Iris pigment epithelial cell (primary cell): ENCODE measurements at places on chromosomes 7 and 10.
A peak's percentile ranks its signal among the peaks of the same experiment; 100 is the strongest.

- no peak for DNase-seq
Observed at GRCh38 chr10:61541960-61542359, 88.8 kb upstream of the TMEM26 start.

- DNase-seq = no peak
Observed at GRCh38 chr7:125573126-125573525, 643.5 kb upstream of the POT1 start.

DNA sequence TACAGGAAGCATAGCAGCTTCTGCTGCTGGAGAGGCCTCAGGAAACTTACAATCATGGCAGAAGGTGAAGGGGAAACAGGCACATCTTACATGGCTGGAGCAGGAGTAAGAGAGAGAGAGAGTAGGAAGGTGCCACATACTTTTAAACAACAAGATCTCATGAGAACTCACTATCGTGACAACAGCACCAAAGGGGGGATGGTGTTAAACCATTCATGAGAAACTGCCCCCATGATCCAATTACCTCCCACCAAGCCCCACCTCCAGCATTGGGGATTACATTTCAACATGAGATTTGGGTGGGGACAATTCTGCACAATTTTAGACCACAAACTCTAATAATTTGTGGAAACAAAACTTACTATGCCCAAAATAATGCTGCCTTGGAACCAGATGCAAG lies 16.8 kb upstream of the ARMC3 start:
- no peak for DNase-seq

- no peak for DNase-seq
Observed at GRCh38 chr10:125554753-125555152, 128.2 kb downstream of the TEX36 start.

DNA sequence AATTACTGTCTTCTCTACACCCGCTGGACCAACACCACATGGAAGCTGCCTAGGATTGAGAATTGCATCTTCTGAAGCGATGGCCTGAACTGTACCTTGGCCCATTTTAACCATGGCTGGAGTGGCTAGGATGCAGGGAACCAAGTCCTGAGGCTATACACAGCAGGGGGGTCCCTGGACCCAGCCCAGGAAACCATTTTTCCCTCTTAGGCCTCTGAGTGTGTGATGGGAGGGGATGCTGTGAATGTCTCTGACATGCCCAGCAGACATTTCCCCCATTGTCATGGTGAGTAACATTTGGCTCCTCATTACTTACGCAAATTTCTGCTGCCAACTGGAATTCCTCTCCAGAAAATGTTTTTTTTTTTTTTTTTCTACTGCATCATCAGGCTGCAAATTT lies 822.7 kb downstream of the PCDH15 start:
- no peak for DNase-seq

- DNase-seq = no peak
Observed at GRCh38 chr10:131980761-131981428, 828 bp downstream of the BNIP3 start.

DNA sequence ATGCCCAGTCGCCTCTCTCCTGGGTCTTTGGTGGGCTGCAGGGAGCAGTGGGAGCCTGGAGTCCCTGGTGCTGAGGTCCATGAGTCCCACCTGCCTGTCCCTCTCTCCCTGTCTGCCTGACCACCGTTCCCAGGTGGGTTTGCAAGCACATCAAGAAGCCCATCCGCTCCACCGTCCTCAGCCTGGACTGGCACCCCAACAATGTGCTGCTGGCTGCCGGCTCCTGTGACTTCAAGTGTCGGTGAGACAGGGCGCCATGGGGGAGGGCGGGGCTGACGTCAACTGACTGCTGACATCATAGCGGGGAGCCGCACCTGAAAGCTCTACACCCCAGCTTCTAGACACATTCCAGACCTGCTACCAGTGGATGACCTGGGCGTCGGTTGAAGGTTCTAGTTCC lies 15.2 kb downstream of the ARPC1B start:
- no peak for DNase-seq

DNA sequence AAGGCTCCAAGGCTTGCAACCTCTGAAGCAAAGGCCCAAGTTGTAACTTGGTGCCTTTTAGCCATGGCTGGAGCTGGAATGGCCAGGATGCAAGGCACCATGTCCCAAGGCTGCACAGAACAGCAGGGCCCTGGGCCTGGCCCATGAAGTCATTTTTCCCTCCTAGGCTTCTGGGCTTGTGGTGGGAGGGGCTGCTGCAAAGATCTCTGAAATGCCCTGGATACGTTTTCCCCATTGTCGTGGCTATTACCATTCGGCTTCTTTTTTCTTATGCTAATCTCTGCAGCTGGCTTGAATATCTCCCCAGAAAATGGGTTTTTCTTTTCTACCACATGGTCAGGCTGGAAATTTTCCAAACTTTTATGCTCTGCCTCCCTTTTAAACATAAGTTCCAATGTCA lies 234.2 kb downstream of the CDK14 start:
- no peak for DNase-seq

GRCh38 chr7:47153576-47153975 lies 428.3 kb downstream of the TNS3 start:
- DNase-seq = peak; percentile 21

DNA sequence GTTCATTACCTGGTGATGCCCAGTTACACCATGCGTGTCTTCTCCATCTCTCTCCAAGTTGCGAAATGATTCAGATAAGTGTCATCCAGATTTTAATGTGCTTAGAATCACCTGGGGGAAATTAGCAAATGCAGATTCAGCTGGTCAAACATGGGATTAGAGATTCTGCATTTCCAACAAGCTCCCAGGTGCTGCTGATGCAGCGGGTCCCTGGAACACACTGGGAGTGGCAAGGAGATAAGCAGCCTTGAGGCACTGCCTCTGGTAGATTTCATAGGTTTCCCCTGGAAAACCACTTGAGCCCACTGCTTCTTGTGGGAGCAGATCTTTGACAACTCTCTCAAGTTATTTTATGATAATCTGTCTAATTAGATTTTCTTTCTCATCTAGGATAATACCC lies 196.0 kb upstream of the C7orf33 start:
- DNase-seq = no peak

- no peak for DNase-seq
Observed at GRCh38 chr7:129864042-129864441, 88.7 kb downstream of the UBE2H start.

DNA sequence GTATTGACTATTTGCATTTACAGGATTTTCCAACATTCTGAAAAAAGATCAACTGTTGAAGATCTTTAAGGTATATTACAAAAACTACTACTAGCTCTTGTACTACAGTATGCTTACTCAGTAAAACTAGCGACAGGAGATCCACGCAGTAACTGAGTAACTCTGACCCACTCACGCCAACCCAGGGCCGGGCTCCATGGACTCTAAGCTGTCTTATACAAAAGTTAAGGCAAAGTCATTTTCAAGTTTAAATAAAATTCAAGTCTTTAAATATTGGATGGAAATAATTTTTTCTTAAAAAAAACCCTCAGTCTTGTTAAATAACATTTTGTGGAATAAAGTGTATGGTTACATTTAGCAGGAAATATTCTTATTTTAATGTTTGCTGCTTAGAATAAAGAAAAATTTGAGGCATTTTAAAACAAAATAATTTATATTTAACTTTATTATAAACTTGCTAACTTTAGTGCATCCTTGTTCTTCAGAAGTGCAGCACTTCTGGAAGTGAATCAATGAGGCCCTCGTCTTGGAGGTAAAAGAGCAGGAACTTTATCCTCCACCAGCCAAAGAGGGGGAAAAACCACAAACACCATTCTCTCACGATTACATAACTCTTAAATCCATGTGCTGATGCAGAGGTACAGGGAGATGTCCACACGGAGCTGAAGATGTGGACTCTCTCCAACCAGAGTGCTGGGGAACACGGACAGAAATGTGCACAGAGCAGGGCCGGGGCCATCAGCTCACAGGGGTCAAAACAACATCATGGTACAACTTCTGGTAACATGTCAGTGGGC lies 119.9 kb downstream of the LARP4B start:
- peak; percentile 47 for DNase-seq

- no peak for DNase-seq
Observed at GRCh38 chr10:104334965-104335650, 3.2 kb downstream of the ITPRIP start.

- no peak for DNase-seq
Observed at GRCh38 chr7:66238773-66239466, 33.8 kb downstream of the TPST1 start.

DNA sequence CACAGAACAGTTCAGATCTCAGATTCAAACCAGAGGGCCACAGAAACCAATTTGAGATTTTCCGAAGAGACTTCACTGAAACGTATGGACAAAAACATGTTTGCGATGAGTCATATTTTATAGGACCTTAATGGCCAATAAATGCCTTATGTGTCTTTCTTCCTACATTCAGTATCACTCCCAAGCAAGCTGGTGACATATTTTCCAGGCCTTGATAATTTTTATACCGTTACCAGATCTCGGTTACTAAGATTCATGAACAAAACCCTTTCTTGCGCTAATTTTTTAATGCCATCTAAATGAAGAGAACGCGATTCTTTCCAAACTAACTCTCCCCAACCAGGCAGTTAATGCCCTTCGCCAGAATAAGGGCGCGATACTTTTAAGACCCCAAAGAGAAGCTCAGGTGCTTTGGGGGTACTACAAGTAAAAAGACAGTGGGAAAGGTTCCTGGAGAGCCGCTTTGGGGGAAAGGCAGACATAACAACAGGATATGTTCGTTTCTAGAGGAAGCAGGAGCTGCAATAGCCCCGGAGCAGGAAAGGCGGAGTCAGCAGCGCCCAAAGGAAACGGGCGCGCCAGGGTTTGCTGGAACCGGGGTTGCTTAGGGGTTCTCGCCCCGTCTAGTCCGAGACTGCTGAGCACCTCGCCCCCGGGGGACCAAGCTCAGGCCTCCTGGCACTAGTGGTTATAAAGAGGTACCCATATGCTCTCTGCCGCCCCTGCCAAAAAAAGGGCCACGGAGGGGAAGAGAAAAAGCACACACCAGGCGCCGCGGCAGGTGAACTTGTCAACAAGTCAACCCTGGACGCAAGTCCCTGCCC lies 884 bp downstream of the ICA1 start:
- DNase-seq = peak; percentile 3

DNA sequence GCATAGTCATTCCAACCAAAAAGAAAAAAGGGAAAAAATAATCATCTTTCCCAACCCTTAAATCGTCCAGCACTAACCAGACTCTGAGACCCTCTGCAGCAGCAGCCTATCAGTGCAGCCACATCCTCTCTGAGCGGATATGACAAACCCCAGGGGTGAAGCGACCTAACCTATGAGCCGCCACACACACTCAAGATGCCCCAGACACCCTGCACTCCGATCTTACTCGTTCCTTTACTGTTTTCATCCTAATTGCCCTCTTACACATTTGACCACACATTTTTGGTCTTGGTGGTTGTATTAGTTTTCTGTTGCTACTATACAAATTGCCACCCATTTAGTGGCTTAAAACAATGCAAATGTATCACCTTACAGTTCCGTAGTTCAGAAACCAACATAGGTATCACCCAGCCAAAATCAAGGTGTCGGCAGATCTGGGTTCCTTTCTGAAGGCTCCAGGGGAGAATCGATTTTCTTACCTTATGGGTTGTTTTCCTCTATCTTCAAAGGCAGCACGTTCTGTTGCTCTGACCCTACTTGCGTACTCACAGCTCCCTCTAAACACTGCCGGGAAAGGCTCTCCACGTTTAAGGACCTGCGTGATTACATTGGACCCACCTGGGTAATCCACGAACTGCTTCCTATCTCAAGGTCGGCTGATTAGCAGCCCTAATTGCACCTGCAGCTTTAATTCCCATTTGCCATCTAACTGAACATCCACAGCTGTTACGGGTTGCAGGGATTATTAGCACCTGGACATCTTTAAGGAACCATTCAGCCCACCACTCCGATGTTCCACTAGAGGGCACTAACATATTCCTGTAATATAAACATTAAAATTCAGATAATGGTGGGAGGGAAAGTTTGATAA lies 37.3 kb upstream of the PRSS1 start:
- peak; percentile 30 for DNase-seq

DNA sequence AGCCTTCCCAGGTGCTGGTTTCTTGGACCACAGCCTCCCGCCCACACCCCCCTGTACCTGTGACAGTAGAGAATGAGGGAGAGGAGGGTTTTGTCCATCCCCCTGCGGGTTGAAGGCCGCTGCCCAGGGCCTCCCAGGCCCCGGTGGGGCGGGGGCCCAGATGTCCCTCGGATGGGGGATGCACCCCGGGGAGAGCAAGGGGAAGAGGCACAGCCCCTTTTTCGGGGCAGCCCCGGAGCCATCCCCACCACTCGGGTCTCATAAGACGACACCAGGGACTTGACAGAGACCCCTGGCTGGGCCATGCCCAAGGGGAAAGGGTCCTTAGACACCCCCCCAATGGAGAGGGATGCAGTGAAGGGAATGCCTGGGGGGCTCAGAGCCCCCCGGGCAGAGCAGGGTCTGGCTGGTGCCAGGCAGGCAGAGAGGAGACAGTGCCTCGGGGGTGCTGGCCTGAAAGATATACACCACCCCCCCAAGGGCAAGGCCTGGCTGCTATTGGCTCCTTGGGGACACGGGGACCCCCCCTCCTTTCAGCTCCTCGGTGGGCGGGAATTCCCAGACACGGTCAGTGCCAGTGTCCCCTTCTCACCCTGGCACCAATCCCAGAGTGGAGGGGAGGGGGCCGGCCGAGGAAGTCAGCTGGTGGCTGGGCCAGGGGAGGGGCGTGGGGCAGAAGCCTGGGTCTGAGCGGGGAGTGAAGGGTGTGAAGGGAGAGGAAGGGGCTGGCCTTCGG lies 3.7 kb upstream of the SPACDR start:
- no peak for DNase-seq

DNA sequence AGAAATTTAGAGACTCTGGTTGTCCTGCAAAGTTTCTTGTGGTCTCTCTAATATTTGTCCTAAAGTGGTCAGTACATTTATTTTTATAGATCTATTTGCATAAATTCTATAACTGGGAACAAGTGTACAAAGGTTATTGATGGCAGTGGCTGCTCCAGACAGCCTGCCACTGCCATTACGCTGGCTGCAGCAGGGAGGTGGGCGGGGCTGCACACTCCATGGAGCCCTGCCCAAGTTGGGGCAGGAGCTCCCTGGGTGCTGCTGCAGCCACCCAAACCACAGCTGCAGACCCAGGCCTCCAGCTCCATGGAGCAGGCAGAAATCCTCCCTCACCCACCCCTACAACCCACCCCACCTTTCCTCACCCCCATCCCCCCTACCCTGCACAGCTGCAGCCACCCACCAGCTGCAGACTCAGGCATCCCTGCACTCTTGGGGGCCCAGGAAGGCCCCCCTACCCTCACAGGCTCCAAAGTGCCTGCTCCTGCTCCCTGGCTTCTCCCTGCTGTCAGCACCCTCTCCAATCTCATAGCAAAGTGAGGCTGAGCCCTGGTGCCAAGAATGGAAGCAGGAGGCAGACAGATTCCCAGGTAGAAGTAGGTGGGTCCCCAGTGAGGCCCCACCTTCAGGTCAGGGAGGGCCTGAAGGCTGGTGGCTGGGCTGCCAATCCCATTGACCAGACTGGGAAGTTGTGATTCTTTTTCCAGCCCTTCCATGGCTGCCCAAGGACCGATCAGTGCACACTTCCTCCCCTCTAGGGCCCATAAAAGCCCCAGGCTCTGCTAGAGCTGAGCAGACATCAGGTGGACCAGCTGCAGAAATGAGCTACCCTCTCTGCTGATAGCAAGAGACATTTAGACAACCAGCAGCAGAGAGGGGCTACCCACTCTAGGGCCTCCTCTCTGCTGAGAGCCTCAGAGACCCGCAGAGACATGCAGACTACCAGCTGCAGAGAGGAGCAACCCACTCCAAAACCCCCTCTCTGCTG lies 4.8 kb upstream of the CYP3A43 start:
- no peak for DNase-seq

GRCh38 chr10:126551202-126551601 lies 119.3 kb downstream of the C10orf90 start:
- DNase-seq = no peak
